Cortex of kidney (tissue), 1 donor: ENCODE measurements at places on chromosomes 2 and 18.

DNA sequence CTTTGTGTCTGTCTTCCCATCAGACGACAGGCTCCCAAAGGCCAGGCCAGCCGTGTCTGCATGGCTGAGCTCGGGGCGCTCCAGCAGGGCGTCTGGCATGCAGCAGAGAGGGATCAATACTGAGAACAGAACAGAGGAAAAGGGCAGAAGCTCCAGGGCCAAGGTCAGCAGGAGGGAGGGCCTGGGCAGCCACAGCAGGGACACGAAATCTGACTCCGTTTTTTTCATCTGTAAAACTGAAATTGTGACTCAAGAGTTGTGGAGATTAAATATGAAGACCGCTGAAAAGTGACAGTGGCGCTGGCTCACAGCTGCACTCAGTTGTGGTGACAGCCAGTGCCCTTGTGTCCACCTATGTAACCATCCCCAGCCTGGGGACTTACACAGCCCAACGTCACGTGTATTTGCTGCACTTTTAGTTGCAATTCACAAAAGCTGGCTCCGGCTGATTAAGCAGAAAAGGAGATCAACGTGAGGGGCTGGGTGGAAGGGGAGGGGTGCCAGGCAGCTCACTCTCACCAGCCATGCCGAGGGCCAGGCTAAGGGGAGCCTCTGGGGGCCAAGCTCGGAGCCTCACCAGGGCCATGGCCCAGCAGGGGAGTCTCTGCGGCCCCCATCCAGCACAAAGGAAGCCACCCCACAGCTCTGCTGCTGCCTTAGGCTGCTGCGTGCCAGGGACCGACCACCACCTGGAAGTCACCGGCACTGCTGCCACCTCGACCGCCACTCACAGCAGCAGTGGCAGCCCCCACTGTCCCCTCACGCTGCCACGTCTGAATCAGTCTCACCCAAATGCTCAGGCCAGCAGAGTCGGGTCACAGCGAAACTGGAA is 74.7 kb downstream of the EIPR1 start:
- no peak for DNase-seq

DNA sequence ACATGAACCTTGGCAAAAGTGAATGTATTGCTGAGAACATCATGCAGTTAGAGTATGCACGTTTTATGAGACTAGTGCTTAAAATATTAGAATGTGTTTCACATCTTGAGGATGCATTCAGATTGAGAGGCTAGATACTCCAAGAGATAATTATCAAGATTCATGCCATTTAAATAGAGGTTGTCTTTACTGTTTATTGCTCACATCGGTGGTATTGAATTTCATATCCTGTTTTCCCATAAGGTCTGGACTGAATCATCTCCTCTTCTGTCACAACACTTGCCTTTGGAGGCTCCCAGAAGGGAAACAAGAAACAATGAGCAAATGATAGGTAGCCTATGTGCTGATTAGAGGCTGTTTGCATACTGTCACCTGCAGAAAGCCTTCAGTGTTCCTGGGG is 83.8 kb downstream of the CLHC1 start:
- DNase-seq, result no peak

DNA sequence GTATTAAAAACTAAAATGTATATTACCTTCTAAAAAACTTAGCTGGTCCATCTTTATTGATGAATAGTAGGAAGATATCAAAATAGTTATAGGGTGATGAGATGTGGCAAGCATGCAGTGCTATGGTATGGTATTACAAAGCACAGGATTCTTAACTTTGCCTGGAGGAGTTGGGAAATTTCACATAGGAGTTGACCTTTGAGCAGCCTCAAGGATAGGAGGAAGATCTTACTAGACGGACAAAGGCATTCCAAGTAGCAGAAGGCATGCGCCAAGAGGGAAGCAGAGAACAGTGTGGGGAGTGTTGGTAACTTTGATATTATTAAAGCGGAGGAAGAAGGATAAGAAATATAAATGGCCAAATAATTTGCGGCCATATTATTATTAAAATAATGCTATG is 60.0 kb downstream of the TTC21B start:
- DNase-seq, result no peak

DNA sequence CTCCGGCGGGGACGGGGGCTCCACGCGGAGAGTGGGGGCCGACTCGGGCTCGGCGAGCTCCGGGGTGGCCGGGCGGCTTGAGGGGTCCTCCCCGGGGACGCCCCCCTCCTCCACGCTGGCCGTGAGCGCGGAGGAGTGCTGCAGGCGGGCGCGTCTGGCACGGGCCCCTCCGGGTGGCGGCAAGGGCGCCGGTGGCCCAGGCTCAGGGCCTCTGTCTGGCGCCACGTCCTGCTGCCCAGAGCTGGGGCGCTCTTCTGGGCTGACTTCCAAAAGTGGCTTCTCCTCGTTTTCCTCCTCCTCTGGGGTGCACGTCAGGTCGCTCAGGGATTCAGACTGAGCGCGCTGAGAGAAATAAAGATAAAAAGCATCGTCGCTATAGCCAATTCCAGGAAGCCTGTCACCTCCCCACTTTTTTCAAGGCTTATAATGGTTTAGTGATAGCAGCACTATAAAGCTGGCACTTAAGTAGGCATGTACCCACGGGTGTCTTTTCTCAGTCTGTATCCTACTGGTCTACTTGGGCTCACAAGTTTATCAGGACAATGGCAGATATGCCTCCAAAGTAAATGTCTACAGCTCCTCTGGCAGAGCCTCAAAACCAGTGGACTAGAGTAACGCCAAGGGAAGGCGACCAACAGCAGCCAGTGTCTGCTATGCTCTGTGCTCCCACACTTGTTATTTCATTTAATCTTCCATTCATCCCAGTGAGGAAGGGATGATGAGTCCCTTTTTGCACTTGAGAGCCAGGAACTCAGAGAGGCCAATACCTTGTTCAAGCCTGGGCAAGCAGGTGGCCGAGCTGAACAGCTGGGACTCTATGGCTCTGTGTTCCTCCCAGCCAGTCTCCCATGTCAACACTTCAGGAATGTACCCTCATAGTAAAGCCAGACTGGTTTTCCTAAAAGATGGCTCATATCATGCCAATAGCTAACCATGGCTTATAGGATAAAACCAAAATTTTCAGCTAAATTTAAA is 92.6 kb upstream of the MGAT4A start:
- DNase-seq, result no peak

DNA sequence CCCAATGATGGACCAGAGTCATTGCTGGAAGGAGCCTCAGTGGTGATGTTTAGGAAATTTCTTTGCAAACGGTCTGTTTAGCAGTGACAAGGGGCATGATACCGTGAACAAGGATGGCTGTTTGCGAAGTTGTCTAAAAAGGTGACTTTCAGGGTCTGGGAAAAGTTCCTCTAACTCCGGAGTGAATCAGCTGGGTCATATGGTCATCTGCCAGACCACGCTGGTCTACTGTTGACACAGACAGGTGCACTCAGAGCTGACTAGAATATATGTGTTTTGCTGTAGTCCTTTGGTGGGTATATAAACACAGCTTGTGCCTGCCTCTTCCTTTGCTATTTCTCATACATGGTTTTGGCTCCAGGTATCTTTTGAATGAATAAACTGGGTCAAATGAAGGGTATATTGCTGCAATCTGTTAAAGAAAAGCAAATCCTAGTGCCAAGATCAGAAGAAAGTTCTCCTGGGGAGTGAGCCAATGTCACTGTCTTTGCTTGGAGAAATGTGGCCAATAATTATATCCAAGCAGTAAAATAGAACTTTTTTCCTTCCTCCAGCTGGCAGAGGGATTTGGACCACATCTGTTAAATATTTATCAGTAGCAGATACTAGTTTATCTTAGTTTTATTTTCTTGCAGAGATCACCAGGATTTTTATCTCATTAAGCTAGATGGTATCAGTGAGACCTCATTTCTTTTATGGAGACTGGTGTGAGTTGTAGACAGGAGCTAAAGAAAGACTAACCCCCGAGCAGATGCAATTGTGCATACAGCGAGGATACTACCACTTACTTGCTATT is 286.0 kb downstream of the TRIB2 start:
- no peak for DNase-seq

- DNase-seq, result no peak
Measured at GRCh38 chr2:150387586-150388288, 99.7 kb downstream of the RND3 start.

GRCh38 chr18:1002653-1003178 is 98.0 kb downstream of the ADCYAP1 start:
- DNase-seq, result no peak

- no peak for DNase-seq
Measured at GRCh38 chr2:71943238-71944182, 204.2 kb downstream of the CYP26B1 start.

GRCh38 chr18:69777248-69777647 is 170.4 kb downstream of the CD226 start:
- DNase-seq, result no peak

DNA sequence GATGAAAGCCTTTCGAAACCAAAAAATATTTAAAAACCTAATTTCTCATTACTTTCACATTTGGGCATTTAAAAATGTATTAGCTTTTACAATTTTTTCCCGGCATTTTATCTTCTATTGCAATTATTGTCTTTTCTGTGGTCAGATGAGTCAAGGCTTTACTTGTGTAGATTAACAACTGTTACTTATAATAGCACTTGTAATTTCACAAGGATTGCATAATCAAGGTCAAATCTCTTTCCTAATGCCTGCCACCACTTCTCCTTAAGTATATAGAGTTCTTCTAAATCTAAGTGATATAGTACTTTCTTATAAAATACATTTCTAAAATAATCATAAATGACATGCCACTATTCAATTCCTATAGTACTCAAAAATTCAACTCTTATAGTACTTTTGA is 67.2 kb downstream of the SLC8A1 start:
- no peak for DNase-seq

- no peak for DNase-seq
Measured at GRCh38 chr2:179715196-179715595, 146.2 kb downstream of the ZNF385B start.

- DNase-seq, result no peak
Measured at GRCh38 chr2:200454927-200455801, 54.7 kb downstream of the KCTD18 start.

- no peak for DNase-seq
Measured at GRCh38 chr2:61762292-61762691, 91.6 kb downstream of the FAM161A start.

GRCh38 chr2:130824492-130825061 is 12.1 kb upstream of the ARHGEF4 start:
- DNase-seq, result no peak

DNA sequence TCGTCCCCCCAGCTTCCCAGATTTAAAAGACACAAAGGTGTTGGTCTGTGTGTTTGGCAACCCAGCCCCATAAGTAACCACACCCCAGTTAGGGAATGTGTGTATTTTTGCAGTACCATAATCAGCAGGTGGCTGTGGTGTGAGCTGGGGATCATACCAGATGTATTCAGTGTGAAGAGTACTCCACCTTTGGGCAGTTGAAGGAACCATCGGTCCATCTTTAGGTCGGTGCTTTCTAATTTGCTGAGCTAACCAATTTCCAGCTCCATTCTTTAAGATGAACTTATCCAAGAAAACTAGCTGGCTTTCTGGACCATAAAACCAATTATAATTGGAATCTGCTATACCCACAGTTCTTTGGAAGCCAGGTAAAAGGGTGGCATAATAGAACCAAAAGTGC is 3.2 kb downstream of the DSEL start:
- no peak for DNase-seq

DNA sequence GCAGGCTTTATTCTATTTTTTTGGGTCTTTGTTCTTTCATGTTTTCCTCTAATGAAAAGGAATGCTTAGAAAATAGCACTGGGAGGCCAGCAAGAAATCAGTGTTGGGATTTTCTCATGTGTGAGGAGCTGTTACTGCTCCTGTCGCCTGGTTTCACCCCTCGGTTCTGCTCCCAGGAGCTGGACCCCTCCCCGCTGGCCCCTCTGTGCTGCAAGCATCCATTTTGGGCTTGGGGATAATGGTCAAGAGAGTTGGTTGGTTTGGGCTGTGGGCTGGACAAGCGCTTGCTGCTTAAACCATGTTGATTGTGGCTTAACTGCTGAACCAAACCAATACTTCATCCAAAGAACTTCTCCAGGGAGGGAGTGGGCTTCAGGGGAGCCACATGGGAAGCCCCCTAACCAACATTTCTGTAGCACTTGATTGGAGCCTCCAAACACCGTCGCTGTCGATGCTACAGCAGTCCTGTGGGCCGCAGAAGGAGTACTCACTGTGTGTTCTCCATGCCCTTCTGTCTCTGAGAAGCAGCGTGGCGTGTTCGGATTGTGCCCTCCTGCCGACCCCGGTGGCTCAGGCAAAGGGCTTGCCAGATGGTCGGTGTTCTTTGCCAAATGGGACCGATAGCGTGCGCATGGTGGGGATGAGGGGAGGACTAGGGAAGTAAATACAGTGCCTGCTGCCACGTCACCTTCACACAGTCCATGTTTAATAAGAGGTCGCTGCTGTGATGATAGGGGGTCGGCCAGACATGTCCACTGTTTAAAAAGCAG is 40.0 kb downstream of the AGAP1 start:
- DNase-seq, result no peak

DNA sequence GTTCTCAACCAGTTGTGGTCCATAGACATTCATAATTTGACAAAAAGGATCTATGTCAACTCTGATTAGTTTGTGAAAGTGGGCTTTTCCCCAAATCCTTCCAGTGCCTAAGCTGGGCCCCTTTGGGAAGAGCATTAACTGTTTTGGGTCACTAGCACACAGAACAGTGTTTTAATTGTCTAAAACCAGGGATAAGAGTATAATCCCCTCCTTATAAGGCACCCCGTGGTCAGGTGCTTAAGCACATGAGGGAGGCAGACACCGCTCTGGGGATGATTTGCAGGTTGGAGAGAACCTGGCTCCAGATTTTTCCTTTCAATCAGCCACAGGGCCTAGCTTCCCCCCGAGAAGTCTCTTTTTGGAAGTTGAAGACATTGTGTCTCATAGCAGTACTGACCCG is 53.6 kb upstream of the RFX8 start:
- DNase-seq, result no peak

- no peak for DNase-seq
Measured at GRCh38 chr2:150587547-150588505, 100.4 kb upstream of the RND3 start.

GRCh38 chr18:65516209-65516608 is 234.6 kb upstream of the CDH7 start:
- DNase-seq, result no peak

DNA sequence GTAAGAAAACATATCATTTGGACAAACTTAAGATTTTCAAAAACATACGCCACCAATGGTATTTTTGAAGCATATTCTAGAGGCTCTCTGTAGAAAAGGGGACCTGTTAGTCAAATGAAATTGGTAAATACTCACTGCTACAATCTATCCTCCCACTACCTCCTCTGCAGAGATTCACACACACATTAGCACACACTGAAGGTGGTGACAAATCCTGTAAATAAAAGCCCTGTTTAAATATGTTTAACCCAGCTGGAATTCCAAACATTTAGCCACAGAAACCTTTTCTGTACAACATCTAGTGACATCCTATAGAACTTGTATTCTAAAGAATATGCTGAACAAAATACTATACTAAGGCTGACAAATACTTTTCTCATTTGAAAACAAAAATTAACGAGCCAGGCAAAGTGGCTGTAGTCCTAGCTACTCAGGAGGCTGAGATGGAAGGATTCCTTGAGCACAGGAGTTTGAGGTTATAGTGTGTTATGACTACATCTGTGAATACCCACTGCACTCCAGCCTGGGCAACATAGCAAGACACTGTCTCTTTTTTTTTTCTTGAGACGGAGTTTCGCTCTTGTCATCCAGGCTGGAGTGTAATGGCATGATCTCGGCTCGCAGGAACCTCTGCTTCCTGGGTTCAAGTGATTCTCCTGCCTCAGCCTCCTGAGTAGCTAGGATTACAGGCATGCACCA is 25.9 kb downstream of the ALS2 start:
- DNase-seq, result no peak
